Neural progenitor cell (in vitro differentiated cells): ENCODE measurements at places on chromosomes 12 and 14. TPM values are rescaled to one million over a fixed set of nuclear protein-coding genes. Genes with fewer than 3 reads are reported as not detected.

DNA sequence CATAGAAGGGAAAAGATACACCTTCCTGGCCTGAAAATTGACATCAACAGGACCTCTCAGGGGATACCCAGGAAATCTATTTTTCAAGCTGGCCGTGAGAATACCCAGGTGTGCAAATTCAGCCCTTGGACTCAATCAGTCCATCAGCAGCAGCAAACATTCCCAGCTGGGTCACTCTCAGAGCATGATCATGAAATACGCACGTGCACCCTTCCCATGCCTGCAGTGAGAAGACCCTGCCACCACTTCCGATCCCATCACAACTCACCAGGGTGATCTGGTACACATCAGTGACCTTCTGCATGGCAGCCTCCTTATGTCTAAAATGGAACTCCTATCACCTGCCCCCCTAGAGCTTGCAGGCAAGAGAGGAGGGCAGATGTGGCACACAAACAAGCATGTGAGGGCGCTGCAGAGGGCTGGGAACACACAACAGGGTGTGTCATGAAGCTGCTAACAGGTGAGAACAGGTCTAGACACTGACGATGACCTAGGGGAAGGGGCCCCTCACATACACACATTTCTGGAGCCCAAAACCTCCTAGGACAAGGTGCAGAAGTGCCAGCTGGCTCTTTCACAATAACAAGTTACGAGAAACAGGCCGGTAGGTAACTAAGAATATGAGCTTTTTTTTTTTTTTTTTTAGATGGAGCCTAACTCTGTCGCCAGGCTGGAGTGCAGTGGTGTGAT lies 37.8 kb upstream of the TC2N start:
- DNase-seq = no peak

DNA sequence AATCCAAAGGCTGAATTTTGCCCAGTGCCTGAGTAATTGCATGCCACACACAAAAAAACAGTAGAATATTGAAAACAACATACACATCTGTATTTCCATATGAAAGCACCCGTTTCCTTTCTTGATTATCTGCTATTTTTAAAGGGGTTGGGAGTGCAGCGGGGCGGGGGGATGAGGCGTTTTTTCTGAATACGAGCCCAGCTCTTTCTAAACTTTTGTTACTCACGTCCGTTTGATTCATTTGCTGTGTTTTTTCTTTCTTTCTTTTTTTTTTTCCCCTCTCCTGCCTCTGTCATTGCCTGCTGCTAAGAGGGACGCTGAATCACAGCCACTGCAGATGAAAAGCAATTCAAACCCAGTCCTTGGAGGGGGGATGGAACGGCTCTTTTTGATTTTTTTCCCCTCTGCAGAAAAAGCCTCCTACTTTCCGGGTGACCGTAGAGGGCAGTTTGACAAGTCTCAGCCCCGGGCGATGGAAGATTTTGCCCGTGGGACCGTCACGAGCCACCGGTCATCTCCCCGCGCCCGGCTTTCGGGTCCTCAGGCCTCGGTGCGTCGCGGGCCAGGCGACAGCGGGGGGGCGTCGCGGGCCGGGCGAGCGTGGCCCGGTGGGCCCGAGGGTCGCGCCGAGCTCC lies 572 bp upstream of the RASSF8 start:
- DNase-seq = no peak

GRCh38 chr14:64824471-64824870 lies 55.2 kb downstream of the SPTB start:
- DNase-seq = no peak

DNA sequence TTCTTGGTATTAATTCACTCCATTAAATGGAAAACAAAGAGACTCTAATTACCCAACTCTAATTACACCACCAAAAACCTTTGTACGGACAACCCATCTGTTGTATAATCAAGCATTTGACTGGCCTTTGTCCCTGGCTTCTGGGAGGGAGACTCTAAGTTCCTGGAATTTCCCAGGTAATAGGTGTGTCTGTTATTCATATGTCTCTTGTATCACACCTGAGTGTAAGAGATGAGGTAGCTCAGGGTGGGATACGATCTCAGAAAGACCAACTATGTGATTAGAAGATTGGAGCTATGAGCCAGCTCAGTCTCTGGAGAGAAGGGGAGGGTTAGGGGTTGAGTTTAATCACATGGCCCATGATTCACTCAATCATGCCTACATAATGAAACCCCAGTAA lies 94.7 kb upstream of the PLXNC1 start:
- no peak for DNase-seq

DNA sequence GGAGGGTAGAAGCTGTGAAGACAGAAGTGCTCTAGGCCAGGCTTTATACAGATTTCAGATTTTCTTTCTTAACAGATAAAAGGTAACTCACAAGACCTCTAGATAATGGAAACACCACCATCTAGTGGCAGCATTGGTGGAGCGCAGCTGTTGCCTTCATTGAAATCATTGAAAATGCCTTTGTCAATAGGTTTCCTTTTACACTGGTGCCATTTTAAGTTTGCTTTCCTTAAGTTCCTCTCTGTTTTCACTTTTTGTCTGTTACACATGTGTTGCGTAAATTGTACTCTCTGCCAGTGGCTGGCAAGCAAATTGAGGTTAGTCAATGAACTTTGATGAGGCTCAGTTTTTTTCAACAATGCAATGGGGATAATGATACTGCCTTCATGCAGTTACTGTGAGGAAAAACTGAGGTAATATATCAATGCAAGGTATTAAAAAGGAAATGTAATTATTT lies 31.1 kb downstream of the ALDH1L2 start:
- peak; percentile 85 for DNase-seq

- DNase-seq = peak; percentile 9
Measured at GRCh38 chr12:93127582-93128331, 198.7 kb upstream of the EEA1 start.

DNA sequence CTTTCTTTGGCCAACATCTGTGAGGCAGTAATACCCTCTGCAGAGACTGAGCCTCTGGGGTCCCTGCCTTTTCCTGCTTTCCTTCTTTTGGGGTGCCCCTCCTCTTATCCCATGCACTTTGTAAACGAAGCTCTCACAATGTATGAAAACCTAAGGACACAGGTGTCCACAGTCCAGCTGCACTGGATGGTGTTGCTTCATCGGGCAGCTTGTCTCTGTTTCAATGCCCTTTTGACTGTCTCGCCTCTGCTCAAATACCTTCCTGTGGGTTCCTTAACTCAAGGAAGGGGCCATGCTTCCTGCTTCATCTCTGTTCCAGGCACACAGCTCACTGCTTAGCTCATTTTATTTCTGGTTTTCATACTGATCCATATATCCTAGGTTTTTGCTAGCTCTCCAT lies 6.4 kb downstream of the C1RL start:
- DNase-seq = no peak

DNA sequence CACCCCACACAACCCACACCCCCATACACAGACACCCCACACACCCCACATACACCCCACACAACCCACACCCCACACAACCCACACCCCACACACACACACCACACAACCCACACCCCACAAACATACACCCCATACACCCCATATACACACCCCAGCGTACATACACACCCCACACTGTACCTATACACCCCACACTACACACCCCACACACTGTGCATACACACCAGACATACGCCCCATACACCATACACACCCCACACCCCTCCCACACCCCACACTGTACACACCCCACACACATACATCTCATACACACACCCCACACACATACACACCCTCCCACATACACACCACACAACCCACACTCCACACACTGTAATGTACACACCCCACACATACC lies 80.2 kb downstream of the NOC4L start:
- no peak for DNase-seq

GRCh38 chr14:82676403-82676802 lies 1142.8 kb upstream of the SEL1L start:
- no peak for DNase-seq

DNA sequence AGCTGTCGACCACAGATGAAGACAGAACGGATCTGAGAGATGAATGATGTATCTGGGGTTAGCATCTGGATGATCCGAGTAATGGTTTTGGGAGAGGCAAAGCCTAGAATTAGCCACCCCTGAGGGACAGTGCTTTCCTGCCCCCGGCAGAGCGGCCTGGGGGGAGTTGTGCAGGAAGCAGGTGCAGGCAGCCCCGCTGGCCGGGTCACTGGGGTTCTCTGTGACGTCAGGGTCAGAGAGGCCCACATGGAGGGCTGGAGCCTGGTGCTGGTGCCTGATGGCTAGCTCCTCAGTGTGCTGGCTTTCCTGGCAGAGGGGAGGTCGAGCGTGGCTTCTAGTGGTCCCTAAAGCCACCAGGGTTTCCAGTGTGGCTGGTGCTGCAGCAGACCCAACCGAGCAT lies 70.3 kb downstream of the ADGRD1 start:
- DNase-seq = no peak

CLEC6A gene
- not detected in 2 replicates for total RNA-seq

C1QL4 gene
- 0.84 and 2.8 TPM in 2 replicates for total RNA-seq

RBMS2 gene
- 12.9 and 13.1 TPM in 2 replicates for total RNA-seq

PTPRO gene
- 3.7 and 5.8 TPM in 2 replicates for total RNA-seq

ZBTB42 gene
- 0.41 and 1.1 TPM in 2 replicates for total RNA-seq

TSPAN8 gene
- not detected in 2 replicates for total RNA-seq
